ENCODE measurements at places on chromosomes 7 and 10. TPM values are rescaled to one million over a fixed set of nuclear protein-coding genes. Genes with fewer than 3 reads are reported as not detected.

DNA sequence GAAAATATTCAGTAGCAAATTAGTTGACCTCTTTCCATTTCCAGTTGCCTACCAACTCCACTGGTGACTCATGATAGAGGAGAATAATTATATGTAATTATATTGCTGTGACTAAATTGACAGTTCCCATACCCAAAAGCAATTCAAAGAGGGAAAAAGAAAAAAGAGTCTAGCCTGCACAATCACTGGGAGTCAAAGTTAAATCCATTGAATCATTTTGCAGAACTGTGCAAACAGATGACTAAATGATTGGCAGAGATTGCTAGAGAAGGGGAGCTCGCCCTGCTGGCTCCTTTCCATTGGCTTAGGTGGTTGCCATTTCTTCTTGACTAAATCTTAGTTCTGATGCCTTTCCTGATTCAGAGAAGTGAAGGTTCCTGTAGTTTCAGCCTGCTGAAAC lies 1228.6 kb upstream of the SORCS1 start:
- H3K36me3 ChIP-seq: no peaks in the 10 kb centered on the region
- no peak overlapping the region for H3K27ac ChIP-seq
- DNase-seq: no peak
- H3K27me3 ChIP-seq: no peaks in the 10 kb centered on the region

Gene ARL5B
- 8.3 TPM for total RNA-seq

Gene VWDE
- not detected for total RNA-seq

Gene HMX3
- 0.68 TPM for total RNA-seq

Gene LRRD1
- not detected for total RNA-seq

- no peaks in the 10 kb centered on the region for H3K27me3 ChIP-seq
- H3K27ac ChIP-seq: no peak overlapping the region
- H3K4me1 ChIP-seq: peaks cover 21% of the 10 kb centered on the region
- no peak for DNase-seq
- H3K36me3 ChIP-seq: no peaks in the 10 kb centered on the region
These were observed 95.1 kb downstream of the LSMEM1 start for GRCh38 chr7:112575864-112576263.

DNA sequence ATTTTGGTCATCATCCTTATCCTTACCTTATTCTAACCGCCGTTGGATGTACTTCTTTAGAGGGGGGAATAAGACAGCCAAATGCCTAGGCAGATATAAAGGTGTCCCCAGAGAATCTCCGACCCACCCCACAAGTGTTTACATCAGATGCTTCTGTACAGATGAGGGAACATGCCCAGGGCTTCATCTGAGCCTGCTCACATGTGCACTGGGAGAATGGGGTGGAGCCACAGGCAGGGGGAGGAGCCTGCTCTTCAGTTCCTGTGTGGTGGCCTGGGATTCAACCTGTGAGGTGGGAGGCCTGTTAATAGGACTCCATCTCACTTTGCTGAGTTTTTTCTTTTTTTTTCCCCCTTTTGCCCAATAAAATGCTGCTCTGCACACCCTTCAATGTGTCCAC lies 27.6 kb upstream of the OPTN start:
- no peak overlapping the region for H3K27ac ChIP-seq
- no peak overlapping the region for H3K4me3 ChIP-seq
- H3K27me3 ChIP-seq: no peaks in the 10 kb centered on the region
- H3K36me3 ChIP-seq: no peaks in the 10 kb centered on the region
- H3K4me1 ChIP-seq: no peaks in the 10 kb centered on the region

Gene BLNK
- total RNA-seq: 1.4 TPM

Gene PITRM1
- 52.4 TPM for total RNA-seq

Gene OR6V1
- total RNA-seq: not detected
